NCI-H2029 (cell line): ENCODE measurements at places on chromosomes 4 and X.

GRCh38 chr4:21946858-21947257 is 1.7 kb downstream of the KCNIP4 start:
- DNase-seq: no peak

GRCh38 chr4:94798808-94799207 is 41.1 kb downstream of the BMPR1B start:
- no peak for DNase-seq

DNA sequence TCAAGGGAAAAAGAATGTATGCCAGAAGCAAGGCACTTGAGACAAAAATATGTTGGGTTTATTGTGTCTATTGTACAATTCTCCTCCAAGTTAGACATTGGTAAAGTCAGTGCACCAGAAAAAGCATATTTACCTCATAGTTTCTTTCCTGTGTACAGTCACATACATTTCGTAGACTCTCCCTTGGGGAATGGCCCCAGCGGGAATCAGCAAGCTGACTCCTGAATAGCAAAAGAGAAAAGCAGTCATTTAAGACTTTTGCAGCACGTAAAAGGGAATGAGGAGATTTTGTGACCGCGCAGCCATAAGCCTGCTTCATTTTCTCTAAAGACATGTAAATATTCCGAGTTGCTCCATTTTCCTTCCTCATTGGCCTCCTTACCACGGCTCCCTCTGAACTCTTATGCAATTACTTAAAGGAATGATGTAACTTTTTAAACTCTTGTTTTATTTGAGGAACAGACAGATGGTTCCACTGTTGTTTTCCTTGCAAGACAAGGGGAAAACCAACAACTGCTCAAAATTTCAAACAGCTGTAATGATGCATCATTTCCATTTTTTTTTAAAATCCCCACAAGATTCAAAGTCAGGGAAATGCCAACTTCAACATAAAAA is 332.7 kb downstream of the UNC5C start:
- DNase-seq: no peak

DNA sequence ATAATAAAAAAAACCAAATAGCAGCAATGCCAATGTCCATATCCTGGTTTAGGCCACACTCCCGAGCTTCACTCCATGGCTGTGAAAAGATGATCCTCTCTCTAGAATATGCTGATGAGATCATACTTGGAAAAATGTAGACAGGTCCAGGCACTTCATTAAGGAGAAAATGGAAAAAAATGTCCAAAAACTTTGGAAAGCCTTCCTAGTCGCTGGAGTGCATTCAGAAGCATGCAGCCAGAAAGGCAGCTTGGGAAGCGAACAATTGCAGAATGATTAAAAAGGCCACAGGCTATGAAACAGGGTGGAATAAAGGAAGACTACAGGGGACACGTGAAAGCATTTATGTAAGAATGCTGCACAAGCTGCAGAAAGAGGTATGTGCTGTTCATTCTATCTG is 165.6 kb upstream of the HCCS start:
- no peak for DNase-seq

DNA sequence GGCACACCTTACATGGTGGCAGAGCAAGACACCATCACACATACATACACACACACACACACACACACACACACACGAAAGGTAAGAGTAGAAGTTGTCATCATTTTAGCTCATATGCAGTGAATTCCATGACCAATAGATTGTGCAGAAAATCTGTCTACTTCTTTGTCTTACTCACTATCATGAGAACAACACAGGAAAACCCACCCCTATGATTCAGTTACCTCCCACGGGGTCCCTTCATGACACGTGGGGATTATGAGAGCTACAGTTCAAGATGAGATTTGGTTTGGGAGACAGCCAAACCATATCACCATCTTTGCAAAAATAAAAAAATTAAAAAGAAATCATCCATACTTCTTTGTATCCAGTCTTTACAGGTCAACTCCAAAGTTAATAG is 221.1 kb downstream of the BMPR1B start:
- DNase-seq: no peak

- no peak for DNase-seq
These were observed 645.7 kb downstream of the TLL1 start for GRCh38 chr4:166518776-166519175.

GRCh38 chr4:78222575-78223186 is 165.6 kb downstream of the FRAS1 start:
- peak; percentile 71 for DNase-seq

DNA sequence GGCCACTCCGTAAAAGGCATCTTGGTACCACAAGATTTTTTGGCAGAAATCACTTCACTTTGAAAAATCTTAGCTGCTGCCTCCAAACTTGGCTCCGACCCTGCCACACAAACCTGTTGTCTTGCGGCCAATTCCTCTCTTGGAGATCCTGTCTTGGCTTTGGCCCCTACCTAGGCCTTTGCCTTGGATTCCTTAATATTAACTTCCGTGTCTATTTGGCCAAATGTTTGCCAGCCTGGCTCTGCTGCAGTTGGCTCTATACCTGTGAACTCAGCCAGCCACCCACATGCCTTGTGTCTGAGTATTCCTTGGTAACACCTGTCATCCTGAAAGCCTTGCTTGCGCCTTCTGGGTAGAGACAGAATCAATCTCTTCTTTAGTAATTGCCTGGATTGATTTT is 12.5 kb downstream of the GRXCR1 start:
- DNase-seq: no peak

GRCh38 chr4:170012629-170012958 is 13.6 kb downstream of the MFAP3L start:
- DNase-seq: no peak

GRCh38 chr4:39384563-39384962 is 18.4 kb upstream of the RFC1 start:
- DNase-seq: no peak
